ENCODE measurements at places on chromosomes 1 and 21. TPM values are rescaled to one million over a fixed set of nuclear protein-coding genes. Genes with fewer than 3 reads are reported as not detected.

- no peak for DNase-seq
Measured at GRCh38 chr21:41979751-41980369, 26.0 kb upstream of the C2CD2 start.

- no peak for DNase-seq
Measured at GRCh38 chr1:234550341-234551031, 59.5 kb downstream of the IRF2BP2 start.

- peak; percentile 9 for DNase-seq
Measured at GRCh38 chr1:172497230-172497629, 35.7 kb upstream of the SUCO start.

GRCh38 chr1:68811806-68812205 is 314.9 kb upstream of the DEPDC1 start:
- DNase-seq, result no peak

DNA sequence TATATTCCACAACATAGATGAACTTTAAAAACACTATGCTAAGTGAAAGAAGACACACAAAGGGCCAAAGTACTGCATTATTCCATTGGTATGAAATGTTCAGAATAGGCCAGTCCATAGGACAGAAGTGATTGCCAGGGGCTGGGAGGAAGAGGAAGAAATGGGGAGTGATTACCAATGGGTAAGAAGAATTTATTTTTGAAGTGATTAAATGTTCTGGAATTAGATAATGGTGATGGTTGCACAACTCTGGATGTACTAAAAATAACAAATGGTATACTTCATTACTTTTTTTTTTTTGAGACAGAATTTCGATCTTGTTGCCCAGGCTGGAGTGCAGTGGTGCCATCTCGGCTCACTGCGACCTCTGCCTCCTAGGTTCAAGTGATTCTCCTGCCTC is 61.7 kb downstream of the CHD5 start:
- no peak for DNase-seq

DNA sequence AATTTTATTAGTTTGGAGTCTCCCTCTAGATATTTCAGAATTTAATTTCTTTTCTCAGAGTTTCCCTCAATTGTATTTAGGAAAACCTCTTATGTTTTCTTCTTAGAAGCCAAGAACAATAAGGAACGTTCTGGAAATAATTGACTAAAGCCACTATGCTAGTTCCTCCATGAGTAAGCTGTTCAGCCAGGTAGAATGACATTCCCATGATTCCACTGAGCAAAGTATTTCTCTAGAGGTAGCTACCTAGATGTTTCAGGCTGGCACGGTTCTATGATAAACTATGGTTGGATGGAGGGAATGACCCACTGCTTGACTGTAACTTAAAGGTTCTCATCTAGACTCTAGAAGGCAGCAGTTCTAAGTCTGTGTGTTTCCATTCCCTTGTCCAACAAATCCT is 62.4 kb downstream of the CLDN17 start:
- no peak for DNase-seq

- no peak for DNase-seq
Measured at GRCh38 chr21:27817902-27818623, 851.2 kb upstream of the ADAMTS5 start.

DNA sequence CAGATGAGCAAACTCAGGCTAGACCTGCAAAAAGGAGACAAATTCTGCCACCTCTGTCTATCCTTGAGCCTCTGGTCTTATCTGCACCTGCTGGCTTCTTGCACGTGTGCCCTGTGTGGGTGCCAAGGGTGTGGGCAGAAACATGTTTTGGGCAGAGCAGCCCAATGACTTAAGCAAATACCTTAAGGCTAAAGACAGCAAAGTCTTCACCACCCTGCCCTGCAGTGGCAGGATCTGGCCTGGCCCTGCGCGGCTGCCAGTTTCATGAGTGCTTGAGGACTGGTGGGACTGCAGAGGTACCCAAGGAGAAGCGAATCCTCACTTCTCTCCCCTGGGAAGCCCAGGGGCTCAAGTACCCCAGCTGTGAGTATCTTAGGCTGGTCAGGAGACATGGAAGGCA is 3.8 kb upstream of the SLC26A9 start:
- no peak for DNase-seq

C1orf167 gene
- total RNA-seq, result 20.6 TPM

RSPH1 gene
- total RNA-seq, result 0.04 TPM
